ENCODE measurements at places on chromosomes 11 and 22.
A peak's percentile ranks its signal among the peaks of the same experiment; 100 is the strongest.

DNA sequence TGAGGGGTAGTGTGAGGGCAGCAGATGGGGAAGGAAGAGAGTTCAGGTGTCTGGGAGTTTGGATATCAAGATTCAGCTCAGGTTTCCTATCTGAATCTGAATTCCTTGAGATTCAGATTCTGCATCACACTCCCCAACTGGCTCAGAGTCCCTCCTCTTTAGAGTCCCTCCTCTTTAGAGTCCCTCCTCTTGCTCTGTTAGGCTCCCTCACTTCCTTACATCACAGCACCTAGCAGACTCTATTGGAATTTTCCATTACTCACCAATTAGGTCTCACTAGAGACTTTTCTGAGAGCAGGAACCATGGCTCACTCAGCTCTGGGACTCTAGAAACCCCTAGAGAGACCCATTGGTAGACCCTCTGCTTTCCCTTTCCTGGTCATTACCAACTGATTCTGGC, 303.4 kb upstream of the SYN3 start:
- no peak for DNase-seq

GRCh38 chr11:120682332-120682649, 170.7 kb downstream of the GRIK4 start:
- DNase-seq, result no peak

DNA sequence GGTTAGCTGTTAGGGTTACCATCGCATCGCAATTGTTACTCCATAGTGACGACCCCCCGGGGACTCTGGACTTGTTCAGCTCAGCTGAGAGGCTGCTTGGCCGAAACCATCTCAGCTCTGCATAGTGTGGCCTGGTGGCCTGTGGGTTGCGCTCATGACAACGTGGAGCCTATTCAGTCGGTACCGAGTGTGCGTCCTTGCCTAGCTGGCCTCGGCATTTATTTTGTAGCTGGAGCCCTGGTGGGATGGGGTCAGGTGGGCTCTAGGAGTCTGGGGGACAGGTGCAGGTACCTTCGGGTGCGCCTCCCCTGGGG, 13.5 kb downstream of the LRP5 start:
- DNase-seq, result no peak

DNA sequence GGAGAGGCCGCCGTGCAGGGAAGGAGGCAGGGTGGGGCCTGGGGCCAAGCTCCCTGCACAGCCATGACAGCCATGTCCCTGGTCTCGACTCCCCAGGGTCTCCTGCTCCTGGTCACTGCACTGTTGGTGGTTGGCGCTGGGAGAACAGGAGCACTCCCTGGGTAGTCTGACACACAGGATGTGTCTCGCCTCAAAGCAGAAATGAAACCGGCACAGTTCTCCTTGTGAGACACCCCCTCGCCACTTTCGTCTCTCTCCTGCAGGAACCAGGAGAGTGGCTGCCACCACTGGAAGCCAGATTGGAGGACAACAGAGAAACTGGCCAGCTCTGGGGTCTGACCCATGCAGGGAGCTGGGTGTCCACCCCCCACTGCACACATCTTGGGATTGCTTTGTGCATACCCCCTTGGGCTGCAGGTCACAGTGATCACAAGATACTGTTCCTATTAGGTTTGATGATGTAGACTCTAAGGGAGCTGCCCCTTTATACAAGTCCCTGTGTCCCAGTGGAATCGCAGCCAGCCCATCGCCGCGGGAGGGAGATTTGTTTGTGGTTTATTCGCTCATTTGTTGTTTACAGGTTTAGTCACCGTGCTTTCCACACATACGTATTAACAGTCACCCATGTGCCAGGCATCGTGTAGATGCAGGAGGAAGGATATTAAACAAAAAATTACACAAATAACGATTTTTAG, 27.0 kb upstream of the YWHAH start:
- DNase-seq, result no peak

DNA sequence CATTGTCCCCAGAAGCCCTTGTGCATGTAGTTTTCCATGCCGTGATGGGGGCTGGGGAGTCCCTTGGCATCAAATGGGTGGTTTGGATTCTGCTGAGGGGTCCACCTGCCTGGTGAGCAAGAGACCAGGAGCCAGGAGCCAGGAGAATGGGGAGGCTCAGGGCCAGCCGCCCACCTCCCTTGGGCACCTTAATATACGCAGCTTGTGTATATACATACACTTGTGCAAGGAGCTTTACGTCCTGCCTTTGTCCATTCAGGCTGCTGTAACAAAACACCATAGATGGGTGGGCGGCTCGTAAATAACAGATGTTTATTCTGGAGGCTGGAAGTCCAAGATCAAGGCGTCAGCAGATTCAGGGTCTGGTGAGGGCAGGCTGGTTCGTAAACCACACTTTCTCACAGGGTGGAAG, 62.5 kb downstream of the SMIM38 start:
- DNase-seq, result no peak

DNA sequence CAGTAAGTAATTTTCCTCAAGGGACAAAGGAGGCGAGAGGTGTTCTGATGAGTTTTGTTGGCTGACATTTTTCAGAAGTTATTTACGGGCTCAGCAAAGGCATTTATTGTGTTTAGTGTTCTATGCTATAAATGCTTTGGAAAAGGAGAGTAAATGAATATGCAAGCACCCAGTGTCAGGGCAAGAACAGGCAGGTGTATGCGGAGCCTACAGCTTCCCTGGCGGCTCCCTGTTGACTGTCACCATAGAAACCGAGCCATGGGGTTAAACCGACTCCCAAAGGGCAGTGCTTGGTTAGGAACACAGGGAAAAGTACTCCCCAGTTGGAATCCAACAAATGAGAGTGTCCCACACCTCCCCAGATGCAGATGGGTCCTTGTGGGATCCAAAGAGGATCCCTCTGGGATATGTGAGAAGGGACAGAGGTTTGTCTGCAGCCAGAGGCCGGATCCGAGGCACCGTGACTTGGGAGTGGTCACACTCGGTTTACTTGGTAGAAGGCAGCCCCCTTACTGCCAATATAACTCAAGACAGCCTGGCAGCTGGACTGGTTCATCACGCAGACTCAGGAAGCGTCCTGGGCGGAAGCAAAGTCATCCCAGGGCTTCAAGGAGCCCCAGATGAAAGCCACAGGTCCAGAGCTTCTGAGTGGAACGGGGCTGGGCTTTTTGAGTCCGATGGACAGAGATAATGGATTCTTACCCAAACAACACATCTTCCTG, 329.7 kb downstream of the CTTN start:
- DNase-seq, result no peak

DNA sequence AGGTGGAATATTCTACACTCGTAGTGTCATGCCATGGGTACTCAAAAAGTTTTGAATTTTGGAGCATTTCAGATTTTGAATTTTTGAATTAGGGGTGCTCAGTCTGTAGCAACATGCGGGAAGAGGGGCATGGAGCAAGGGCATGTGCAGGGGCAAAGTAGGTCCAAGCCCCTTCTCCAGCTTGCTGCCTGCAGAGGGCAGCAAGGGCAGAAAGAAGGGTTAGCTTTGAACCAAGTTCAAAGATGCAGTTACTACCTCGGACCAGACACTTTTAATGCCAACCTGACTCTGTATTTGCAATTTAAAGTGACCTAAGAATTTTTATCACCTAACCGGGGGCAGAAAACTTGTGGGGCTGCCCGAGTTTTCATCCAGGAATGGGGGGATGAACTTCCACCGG, 68.2 kb downstream of the CD82 start:
- no peak for DNase-seq

GRCh38 chr11:118095493-118095892, 8.7 kb upstream of the SMIM35 start:
- DNase-seq, result no peak

DNA sequence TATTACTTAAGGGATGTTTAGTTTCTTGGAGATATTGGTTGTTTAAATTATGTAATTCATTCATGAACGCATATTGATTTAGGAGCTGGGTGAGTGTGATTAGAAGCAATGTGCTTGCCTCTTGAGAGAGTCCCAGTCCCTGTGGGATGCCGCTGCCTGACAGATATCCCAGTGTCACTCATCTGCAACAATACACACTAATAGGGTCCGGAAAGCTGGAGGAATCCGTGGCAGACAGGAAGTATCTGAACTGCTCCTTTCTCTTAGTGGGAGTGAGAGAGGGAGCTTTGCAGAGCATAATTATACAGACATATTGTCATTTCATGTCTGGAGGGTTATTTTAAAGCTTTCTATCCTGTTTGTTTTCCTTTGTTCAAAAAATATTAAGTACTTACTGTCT, 17.4 kb downstream of the AMOTL1 start:
- no peak for DNase-seq

- DNase-seq, result no peak
Measured at GRCh38 chr22:26573026-26573662, 16.8 kb downstream of the TPST2 start.

- no peak for DNase-seq
Measured at GRCh38 chr11:61083601-61084147, 18.6 kb upstream of the CD5 start.

DNA sequence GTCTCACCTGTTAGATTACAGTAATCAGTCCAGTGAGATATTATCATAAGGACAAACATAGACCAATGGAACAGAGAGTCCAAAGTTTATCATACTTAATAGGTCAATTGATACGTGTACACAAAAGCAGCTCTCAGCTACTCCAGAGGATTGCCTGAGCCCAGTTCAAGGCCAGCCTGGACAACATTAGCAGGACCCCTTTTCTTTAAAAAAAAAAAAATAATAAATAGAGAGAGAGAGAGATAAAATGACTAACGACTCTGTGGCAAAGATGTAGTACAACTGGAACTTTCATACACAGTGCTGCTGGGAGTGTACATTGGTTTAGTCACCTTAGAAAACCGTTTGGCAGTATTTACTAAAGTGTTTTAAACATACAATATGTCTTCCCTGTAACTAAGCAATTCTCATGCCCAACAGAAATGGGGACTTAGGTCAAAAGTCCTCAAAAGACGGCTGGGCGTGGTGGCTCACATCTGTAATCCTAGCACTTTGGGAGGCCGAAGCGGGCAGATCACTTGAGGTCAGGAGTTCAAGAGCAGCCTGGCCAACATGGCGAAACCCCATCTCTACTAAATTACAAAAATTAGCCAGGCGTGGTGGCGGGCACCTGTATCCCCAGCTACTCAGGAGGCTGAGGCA, 10.6 kb downstream of the SNX32 start:
- DNase-seq, result no peak

- DNase-seq, result no peak
Measured at GRCh38 chr11:69975822-69976221, 102.3 kb upstream of the ANO1 start.

GRCh38 chr22:28873183-28873963, 10.0 kb upstream of the ZNRF3 start:
- DNase-seq, result no peak

DNA sequence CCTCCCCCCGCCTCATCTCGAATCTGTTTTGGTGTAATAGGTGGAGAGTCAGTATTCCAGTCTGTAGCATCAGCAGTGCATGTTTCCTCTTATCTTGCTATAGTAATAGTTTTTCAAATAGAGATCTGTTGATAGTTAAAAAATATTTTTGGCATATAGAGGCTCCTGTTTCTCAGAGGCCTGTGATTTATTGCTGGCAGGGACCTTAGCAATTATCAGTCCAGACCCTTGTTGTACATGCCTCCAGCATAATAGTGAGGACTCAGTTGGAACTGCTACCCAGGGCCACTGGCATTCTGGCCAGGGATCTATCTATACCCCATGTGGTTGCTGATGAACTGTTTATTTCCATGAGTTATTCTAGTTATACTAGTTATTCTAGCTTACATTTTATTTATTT, 52.6 kb downstream of the SPECC1L start:
- no peak for DNase-seq

GRCh38 chr11:103902994-103903393, 133.4 kb upstream of the DDI1 start:
- DNase-seq, result no peak

DNA sequence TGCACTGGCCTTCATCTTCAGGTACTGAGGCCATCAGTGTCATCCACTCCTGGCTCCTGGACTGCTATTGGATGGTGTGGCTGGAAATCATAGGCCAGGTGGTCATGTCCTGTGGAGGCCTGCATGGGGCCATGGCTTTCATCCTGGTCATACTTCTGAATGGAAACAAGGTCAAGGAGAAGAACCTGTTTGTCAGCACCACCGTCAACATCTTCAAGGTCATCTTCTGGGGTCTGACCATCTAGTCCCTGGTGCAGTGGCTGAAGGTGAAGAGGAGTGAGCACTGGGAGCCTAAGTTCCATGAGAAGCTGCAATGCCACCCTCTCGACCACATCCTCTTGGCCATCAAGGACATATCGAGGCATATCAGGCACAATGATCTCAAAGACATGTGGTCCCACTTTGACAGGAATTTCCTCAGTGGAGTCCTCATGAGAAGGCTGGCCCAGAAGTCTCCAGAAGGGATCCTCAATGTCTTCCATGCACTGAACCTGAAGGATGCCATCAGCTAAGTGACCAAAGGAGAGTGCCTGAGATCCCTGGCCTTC, 120.0 kb upstream of the SERPIND1 start:
- DNase-seq, result no peak

- no peak for DNase-seq
Measured at GRCh38 chr11:64760759-64761420, 1.1 kb upstream of the PYGM start.

- DNase-seq, result no peak
Measured at GRCh38 chr11:66881927-66882452, 25.1 kb downstream of the LRFN4 start.

DNA sequence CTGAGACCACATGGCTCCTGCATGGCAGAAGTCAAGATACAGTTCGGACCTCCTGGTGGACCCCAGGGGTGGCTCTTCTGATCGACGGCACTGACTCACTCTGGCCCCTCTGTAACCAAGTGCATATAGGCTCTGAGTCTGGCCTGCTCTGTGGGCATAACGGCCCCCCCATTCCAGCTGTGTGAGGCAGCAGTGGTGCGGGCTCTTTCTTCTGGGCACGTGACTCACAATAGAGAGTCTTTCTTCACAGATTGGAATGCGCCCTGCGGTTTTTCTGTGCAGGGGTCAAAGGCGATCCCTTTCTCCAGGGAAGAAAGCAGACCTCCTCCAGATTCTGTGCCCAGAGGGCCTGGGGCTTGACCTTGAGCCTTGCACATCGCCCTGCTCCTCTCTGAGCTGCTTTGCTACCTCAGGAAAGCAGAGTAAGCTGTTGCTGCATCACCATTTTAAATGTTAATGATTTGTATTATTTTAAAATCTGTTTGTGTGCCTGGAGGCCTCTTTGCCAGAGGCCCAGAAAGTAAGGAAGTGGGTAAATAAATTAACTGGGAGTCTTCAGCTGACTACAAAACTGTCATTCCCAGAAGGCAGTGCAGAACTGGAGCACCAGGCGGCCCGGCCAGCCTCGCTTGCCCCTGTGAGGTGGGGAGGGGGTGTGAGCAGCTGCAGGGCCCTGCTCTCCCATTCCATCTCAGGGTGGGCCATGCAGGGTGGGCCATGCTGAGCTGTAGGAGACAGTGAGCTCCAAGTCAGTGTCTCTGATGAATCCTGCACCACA, 199.0 kb downstream of the GRIK4 start:
- peak; percentile 58 for DNase-seq

DNA sequence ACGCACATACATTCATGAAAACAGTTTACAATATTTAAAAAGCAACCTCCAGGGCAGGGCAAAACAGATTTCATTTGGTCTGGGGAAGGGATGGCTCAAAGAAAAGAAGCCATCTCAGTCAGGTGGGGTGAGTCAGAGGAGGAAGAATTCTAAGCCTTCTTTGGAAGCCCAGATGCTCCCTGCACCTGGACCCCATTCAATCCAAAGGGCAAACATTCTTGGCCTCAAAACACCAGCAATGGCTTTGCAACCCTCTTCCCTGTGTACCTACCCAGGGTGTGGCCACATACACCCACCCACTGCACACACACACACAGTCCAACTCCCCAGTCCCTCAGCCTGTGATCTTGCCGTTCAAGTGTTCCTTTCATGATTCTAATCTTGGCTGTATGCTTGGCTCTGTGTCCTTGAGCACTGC, 2.0 kb downstream of the KCNE3 start:
- DNase-seq, result no peak

- no peak for DNase-seq
Measured at GRCh38 chr22:46660604-46661201, 40.5 kb downstream of the GRAMD4 start.

All from AG09319 (cell line).